ENCODE measurements at places on chromosomes 5 and 9. TPM values are rescaled to one million over a fixed set of nuclear protein-coding genes. Genes with fewer than 3 reads are reported as not detected.

The BAAT gene
- 0.13 TPM for total RNA-seq

The PCDHGC5 gene
- not detected for total RNA-seq

The MEF2C gene
- 9.5 TPM for total RNA-seq

The SPINK6 gene
- not detected for total RNA-seq

The TMOD1 gene
- total RNA-seq, result 0.47 TPM

The B4GALT1 gene
- total RNA-seq, result 31.9 TPM

The SEMA6A gene
- not detected for total RNA-seq

The SPZ1 gene
- total RNA-seq, result not detected

The IL3 gene
- not detected for total RNA-seq

The ADCY2 gene
- total RNA-seq, result not detected

The C1QTNF3 gene
- 1.3 TPM for total RNA-seq

The SOX30 gene
- not detected for total RNA-seq

Data from MG63 (cell line).